ENCODE measurements at places on chromosomes 7 and 10. TPM values are rescaled to one million over a fixed set of nuclear protein-coding genes. Genes with fewer than 3 reads are reported as not detected.

The STAM gene
- 76.8 TPM for total RNA-seq

The STAG3 gene
- total RNA-seq = 2.1 TPM

The SFRP5 gene
- total RNA-seq = 12.8 TPM

DNA sequence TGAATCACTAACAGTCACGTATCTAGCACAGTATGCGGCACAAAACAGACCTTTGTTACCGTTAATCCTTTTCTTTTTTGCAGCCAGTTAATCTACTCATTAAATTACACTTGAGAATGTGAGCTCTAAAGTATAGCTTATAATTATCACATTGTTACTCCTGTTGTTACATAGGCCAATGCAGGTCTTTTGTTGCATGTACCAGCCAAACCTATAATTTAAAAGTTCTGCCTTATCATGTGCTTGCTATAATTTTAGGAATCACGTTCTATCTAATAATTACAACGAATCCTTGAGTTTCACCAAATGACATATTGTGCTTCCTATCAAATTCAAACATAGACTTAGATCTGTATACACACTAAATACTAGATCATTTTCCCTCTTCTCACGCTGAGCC, 245.1 kb downstream of the DGKI start:
- H3K4me3 ChIP-seq = no peak overlapping the region
- H3K36me3 ChIP-seq = no peaks in the 10 kb centered on the region
- no peaks in the 10 kb centered on the region for H3K27me3 ChIP-seq
- no peak for DNase-seq

DNA sequence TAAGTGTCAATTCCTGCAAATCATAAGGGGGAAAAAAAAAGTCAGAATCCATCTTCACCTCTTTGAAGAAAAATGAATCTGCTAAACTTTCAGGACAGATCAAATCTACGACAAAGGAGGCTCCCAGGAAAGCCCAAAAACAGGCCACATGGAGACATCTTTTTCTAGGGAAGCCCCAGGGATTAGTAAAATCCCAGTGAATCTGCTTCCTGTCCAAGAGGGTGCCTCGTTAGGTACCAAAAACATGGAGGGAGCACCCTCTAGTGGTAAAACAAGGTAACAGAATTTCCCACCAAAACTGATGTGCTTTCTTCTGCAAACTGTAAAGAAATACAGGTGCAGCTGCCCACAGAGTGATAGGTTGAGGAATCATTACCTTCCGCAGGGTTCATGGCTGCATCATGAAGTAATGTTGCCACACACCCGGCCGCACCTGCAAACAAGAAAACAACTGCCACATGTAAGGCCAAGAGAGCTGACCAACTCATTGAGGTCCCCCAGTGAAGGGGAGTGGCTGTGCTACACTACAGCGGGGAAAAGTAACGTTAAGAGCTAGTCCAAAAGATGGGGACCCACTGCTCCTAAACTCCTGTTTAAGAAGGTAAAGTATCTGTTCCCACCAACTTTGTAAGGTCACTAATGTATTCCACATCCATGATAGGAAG, 7.9 kb downstream of the SLC25A28 start:
- H3K27ac ChIP-seq = no peak overlapping the region
- peak; percentile 74 for DNase-seq
- H3K27me3 ChIP-seq = no peaks in the 10 kb centered on the region
- no peaks in the 10 kb centered on the region for H3K4me1 ChIP-seq
